Activated naive CD4-positive, alpha-beta T cell treated with anti-CD3 and anti-CD28 coated beads for 36 hours (primary cell): ENCODE measurements at places on chromosomes 2 and 18. TPM values are rescaled to one million over a fixed set of nuclear protein-coding genes. Genes with fewer than 3 reads are reported as not detected.

- no peak for DNase-seq
These were observed 1173.1 kb upstream of the ZEB2 start for GRCh38 chr2:145692971-145693478.

Gene CFAP53
- total RNA-seq = 0.43 TPM

GRCh38 chr18:23619388-23619881 lies 33.1 kb upstream of the NPC1 start:
- peak; percentile 9 for DNase-seq

- no peak for DNase-seq
These were observed 1.4 kb downstream of the RPRD1A start for GRCh38 chr18:36066001-36066400.

DNA sequence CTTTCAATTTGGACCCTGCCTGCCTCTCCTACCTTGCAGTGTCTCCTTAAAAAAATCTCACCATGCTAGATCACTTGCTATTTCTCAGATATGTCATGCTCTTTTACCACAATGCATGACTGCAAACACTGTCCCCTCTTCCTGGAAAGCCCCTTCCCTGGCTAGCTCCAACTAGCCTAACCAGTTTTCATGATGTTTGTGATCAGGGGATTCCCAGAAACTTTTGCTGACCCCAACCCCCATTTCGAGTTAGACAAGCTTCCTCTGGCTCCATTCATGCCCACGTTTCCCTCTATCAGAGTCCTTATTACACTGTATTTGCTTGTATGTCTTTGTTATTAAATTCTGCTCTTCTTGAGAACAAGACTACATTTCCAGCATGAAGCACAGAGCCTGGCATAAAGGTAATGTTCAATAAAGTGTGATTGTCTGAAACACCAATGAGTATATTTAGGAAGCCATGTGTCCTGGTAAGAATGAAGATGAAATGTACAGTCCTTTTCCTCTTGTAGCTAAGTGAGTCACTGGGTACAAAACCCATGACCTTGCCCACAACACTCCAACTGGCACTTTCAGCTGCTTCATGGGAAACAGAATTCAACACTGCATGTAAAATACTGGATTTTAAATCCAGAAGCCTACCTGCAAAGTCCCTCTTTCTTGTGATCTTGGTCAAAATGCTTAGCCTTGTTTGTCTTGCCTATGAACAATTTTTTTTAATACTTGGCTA lies 62.0 kb upstream of the ATL2 start:
- peak; percentile 33 for DNase-seq

DNA sequence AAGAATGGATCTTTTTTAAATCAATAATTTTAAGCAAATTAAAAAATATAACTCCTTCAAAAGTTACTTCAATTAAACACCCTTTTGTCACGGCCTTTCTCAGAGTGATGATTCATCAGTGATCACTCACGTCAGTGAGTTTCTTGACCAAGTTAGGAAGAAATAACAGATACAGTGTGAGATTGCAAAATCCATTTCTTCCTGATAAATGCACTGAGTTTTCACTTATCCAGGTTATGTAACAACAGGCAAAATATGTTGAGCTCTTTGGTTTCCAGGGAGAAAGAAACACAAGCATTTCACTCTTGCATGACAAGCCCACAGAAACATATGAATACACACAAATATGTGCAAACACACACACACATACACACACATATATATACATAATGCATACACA lies 195.9 kb upstream of the CYRIA start:
- no peak for DNase-seq

Gene IL36A
- total RNA-seq = not detected

DNA sequence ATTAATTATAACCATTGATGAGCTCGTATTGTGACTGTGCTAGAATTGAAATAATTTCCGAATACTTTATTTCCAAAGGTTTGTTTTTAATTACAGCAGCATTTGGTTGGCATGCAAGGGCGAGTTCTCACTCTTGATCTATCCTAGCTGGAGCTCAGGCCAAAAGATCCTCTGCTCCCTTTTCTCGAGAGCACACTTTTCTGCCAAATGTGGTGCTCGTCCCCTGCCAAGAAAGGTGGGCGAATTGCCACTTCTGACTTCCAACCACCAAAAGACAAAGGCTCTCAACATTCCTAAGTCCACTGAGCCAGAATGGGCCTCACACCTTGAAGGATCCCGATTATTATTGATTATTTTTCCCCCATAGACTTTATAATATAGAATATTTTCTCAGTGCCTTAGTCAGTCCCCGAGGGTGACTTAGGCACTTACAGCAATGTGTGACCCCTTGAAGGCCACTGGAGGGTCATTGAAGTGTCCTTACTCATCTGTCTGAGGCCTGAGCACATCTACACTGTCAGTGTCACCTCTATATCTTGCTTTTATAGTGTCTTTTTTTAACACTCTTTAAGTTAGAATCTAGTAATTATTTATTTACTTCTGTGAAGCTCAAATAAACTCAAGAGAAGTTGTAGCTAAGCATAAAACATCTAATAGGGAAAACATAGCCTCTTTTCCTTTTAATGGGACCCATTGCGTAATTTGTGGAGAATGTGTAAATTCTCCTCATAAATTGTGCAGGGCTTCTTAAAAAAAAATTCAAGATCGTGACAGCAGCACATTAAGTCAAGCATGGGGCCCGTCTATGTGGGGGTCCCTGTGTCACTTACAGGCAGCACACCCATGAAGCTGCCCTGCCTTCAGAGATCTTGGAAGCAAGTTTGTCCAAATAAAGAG lies 98.3 kb downstream of the MEIS1 start:
- no peak for DNase-seq

Gene RNU2-63P
- total RNA-seq = 13.1 TPM

DNA sequence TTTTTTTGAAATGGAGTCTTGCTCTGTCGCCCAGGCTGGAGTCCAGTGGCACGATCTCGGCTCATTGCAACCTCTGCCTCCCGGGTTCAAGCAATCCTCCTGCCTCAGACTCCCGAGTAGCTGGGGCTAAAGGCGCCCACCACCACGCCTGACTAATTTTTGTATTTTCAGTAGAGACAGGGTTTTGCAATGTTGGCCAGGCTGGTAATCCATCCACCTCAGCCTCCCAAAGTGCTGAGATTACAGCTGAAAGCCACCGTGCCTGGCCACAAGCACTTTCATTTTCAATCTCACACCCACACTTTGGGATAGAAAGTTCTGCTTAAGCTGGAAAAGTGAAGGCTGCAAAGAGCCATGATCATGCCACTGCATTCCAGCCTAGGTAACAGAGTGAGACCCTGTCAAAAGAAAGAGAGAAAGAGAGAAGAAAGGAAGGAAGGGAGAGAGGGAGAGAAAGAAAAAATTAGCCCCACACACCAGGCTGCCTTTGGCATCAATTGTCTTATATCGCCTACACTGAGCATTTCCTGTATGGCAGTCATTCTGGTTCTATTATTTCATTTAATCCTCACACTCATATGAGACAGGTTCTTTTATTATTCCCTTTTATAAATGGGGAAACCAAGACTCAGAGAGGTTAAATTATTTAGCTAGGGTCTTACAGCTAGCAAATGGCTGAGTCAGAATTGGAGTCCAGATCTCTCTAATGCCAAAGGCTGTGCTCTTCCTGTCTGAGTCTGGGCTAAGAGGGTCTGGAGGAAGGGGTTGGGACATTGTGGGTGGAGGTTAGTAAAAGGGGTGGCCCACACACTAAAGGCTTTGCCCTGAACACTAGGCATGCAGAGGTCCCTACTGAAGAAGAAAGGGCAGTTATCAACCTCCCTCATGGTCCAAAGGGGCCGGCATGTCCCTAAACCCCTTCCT lies 37.9 kb upstream of the PKDCC start:
- DNase-seq = peak; percentile 8

DNA sequence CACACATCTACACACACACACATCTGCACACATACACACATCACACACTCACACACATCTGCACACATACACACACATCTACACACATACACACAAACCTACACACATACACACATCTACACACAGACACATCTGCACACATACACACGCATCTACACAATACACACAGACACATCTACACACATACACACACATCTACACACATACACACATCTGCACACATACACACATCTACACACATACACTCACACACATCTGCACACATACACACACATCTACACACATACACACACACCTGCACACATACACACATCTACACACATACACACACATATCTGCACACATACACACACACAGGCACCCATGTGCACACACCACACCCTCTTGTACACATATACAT lies 400 bp upstream of the PRLH start:
- no peak for DNase-seq

GRCh38 chr18:13003466-13003896 lies 12.3 kb downstream of the CEP192 start:
- DNase-seq = peak; percentile 37

Gene LIMS2
- total RNA-seq = 14.6 TPM

Gene SULT1C4
- not detected for total RNA-seq

GRCh38 chr2:238009563-238009962 lies 42.7 kb downstream of the UBE2F start:
- no peak for DNase-seq

- DNase-seq = no peak
These were observed 193.8 kb downstream of the SEPTIN10 start for GRCh38 chr2:109419960-109420370.

GRCh38 chr18:12741351-12741750 lies 38.5 kb downstream of the PSMG2 start:
- no peak for DNase-seq

DNA sequence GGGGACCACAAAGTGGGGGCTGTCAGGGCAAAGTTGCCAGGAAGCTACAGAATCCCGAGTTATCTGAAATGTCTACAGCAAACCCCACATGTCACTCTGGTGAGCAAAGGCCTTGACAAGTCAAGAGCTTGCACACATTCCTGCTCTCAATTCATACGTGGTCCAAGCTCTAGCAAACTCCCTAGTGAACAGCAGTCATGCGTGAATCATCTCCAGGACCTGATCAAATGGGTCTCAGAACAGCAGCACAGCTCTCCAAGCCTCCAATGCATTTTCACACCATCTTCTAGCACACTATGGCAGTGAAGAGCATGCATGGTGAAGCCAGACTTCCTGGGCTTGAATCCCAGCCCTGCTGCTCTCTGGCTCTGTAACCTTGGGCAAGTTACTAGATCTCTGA lies 68.5 kb downstream of the MYO5B start:
- DNase-seq = no peak

Gene GKN1
- total RNA-seq = not detected

DNA sequence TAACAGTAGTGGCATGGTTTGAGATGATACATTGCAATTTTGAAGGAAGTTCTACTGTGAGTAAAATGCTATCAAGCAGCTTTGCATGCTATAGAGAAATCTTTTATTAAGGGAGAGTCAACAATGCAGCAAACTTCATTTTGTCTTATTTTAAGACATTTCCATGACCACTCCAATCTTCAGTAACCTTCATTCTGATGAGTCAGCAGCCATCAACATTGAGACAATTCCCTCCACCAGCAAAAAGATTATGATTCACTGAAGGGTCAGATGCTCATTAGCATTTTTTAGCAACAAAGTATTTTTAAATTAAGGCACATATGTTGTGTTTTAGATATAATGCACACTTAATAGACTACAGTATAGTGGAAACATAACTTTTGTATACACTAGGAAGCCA lies 235.7 kb downstream of the DSC3 start:
- DNase-seq = no peak

DNA sequence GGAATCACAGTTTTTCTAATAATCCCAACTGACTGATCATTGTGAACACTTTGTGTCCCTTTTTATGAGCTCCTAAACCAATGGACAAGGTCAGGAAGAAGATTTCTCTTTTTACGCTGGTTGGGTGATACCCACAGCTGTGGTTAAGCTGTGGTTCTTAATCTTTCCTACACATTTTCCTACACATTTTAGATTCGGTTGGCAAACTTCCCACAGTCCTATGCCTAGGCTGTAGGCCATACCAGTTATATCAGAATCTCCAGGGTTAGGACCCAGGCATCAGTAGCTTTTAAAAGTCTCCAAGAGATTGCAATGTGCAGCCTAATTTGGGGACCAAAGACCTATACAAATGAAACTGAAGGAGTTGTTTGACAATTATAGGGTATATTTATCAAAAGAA lies 203.0 kb downstream of the SP3 start:
- DNase-seq = no peak

DNA sequence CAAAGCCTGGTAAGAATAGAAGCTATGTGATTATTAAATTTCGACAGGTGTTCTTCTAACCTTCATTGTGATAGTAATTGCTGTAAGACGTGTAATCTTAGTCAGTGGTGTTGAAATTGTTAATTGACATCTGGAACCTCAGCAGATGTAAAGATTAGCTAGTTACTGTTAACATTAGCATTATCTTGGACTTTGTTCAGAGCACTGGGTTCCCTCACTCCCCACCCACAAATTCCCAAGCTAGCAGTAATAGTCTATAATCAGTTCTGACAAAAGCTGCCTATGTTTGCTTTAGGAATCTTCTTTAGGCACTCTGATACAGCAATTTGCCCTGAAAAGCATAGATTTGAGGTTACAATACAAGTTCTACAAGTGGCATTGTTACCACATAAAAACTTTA lies 233.7 kb downstream of the EN1 start:
- DNase-seq = no peak
